ENCODE measurements at places on chromosomes 11 and 22.

DNA sequence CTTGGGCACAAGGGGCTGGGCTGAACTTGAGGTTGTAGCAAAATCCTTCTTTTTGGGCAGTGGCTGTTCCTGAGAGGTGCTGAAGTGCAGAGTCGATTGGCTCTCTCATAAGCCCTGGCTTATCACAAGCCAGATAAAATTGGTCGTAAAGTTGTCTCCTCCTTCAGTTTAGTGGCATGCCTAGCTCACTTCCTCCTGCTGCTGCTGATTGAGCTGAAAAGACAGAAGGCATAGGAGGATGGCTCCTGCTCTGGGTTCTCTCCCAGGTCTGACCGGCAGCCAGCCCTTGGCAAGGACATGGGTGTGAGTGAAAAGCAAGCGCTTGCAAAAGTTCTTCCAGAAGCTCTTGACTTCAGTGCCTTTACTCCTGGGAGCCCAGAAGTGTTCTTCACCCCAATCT is 83.9 kb downstream of the LDLRAD3 start:
- DNase-seq: no peak

- no peak for DNase-seq
These were observed 23.7 kb downstream of the RSPH14 start for GRCh38 chr22:23117891-23118646.

DNA sequence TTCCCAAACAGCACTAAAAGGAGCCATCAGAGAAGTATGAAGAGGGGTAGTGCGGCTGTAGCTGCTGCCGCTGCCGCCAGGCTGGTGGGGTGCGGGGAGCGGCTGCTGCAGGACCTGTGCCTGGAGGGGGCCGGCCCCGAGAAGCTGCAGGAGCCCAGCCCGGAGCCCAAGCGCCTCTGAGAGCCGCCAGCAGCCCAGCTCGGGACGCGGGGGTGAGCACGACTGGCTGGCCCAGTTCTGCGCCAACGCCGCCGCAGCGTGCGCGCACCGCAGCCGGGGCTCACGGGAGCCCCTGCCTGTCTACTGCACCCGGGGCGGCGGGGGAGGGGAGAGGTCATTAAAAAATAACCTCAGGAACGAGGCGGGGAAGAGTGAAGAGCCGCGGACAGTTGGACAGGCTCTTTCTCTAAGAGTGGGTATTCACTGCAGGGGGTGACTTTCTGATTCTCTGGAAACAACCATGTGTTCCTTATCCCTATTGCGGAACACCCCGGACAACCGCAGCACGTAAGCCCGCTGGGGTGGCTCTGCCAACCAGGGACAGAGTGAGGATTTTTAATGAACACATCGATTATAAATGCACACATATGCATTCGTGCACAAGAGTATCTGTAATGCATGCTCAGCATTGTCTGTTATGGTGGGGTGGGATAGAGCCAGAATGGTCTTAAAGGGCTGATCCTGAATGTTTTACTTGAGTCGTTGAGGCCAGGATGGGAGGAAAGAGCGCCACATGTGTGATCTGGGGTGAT is 453 bp downstream of the GAS2 start:
- DNase-seq: no peak

- no peak for DNase-seq
These were observed 4.6 kb downstream of the ATF4 start for GRCh38 chr22:39524753-39525657.

DNA sequence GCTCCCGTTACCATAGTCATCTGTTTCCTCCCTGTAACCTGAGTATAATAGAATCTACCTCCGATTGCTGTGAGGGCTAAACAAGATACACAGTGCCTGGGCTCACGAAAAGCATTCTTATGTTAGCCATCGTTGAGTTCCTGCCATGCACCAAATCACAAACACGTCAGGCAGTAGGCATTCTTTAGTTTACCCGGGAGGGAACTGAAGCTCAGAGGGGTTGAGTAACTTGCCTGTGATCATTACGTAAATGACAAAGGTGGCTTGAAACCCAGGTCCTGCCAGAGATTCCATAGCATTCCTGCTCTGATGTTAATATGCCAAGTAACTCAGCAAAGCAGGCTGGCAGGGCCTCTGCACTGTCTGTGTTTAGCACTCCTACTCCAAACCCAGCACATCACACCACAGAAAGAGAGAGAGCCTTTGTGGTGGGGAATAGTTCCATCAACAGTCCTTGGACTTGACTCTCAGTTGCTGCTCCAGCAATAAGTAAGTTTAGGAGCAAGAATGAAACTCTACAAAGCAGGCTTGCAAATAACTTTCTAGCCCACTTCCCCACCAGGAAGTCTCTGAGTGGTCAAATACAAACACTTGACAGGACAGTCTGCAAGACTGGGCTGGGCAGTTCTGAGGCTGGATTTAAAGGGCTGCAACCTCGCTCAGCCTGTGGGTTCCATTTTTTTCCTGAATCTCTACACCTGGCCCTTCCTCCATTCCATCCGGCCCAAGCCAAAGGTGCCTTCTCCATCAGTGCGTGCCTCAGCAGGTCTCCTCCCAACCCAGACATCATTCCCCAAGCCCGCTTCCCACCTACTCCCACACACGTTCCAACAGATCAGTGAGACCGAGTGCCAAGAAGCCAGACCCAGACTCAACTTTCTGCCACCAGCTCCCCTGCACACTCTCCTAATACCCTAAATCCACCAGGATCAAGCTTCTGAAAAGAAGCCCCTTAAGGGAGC is 1.1 kb downstream of the SCN2B start:
- no peak for DNase-seq

GRCh38 chr11:114233755-114234154 is 62.4 kb upstream of the NNMT start:
- no peak for DNase-seq

GRCh38 chr11:101096036-101096704 is 33.4 kb downstream of the PGR start:
- DNase-seq: no peak

- no peak for DNase-seq
These were observed 16.3 kb upstream of the CTSD start for GRCh38 chr11:1779806-1780699.

DNA sequence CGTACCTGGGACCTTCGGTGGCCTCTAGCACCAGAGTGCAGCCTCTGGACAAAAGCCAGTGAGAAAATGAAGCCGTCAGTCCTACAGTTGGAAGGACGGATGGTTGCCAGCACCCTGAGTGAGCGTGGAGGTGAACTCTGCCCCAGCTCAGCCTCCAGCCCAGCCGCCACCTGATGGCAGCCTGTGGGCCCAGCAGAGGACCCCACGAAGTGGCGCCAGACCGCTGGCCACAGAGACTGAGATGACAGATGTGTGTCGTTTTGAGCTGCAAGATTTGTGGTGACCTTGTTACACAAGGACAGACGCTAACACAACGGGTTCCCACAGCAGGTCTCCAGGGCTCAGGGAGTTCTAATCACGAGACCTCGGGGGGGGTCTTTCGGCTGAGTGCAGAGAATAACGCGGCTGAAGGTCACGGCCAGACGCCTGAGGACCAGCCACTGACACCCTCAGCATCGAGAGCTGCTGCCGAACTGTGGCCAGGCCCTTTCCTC is 75.0 kb downstream of the BRD1 start:
- no peak for DNase-seq

GRCh38 chr11:38089726-38090125 is 1491.7 kb upstream of the RAG2 start:
- no peak for DNase-seq

DNA sequence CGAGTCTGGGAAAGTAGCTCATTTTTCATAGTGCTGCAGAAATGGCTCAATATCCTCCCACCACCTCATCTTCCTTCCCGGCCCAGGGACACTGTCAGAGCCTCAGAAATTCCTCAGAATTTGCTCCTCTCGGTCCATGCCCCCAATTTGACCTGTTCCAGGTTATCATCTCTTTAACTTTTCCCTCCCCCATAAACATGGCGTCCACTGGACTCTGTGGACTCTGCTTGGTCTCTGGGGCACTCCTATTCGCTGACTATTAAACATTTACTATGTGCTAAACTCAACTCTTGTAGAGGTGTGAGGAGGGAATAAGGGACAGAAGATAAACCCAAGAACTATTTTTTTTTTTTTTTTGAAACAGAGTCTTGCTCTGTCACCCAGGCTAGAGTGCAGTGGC is 8.2 kb upstream of the PC start:
- DNase-seq: no peak

GRCh38 chr22:28813772-28814518 is 13.6 kb upstream of the XBP1 start:
- DNase-seq: no peak

DNA sequence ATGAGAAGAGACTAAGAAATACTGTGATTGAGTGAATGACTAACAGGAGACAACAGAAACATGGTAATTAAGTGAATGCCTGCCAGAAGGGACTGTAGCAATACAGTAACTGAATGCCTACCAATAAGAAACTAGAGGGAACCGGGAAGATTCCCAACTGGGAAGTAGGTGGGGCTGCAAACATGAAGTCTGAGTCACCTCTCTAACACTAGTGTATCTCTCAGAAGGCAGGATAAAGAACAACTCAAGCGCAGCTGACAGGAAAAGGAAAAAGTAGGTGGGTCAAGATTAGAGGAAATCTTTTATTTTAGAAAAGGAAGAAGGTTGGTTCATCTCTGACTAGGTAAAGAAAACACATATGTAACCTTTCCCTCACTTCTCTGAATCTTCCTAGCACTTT is 14.0 kb downstream of the C11orf42 start:
- DNase-seq: no peak

GRCh38 chr11:57546869-57547475 is 9.6 kb downstream of the SMTNL1 start:
- DNase-seq: no peak

All from stimulated activated CD8-positive, alpha-beta memory T cell treated with anti-CD3 and anti-CD28 coated beads, Interleukin-15, amount 100 ng/mL, for 24 hours (primary cell).